ENCODE measurements at places on chromosomes 6 and 20.

- DNase-seq = no peak
These were observed 177.4 kb upstream of the RREB1 start for GRCh38 chr6:6930223-6930880.

- DNase-seq = no peak
These were observed 62.1 kb upstream of the RIPOR2 start for GRCh38 chr6:24997905-24998304.

DNA sequence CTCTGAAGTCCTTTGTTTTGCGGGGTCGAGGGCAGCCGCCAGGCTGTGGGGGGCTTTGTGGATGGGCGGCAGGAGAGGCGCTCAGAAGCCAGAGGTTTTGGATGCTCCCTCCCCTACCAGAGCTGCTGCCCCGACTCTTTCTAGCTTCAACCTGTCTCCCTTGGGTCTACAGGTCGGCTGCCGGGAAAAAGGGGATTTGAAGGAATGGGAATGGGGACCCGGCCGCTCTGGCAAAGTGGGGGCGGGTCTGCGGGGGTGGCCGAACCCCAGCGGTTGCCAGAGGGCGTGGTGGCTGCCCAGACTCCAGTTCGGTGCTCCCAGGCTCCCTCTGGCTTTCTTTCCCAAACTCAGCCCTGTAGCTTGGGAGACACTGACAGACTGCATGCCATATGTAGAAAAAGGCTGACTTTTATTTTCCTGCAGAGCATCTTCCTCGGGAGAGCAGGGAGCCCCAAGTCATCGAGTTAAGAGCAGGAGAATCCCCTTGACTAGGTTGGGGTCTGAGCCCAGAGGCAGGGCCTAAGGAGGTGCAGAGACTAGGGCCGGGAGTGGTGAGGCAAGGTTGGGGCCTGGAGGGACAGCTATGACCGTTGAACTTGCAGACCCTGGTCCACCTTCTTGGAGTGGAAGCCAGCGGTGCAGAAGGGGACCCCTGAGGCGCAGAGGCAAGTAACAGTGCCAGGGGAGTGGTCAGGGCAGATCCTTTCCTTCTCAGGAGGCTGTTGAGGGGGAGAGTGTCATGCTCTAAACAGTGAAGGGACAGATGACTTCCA, 1.4 kb upstream of the PPP1R18 start:
- no peak for DNase-seq

GRCh38 chr6:85078058-85078457, 313.7 kb upstream of the TBX18 start:
- peak; percentile 67 for DNase-seq

DNA sequence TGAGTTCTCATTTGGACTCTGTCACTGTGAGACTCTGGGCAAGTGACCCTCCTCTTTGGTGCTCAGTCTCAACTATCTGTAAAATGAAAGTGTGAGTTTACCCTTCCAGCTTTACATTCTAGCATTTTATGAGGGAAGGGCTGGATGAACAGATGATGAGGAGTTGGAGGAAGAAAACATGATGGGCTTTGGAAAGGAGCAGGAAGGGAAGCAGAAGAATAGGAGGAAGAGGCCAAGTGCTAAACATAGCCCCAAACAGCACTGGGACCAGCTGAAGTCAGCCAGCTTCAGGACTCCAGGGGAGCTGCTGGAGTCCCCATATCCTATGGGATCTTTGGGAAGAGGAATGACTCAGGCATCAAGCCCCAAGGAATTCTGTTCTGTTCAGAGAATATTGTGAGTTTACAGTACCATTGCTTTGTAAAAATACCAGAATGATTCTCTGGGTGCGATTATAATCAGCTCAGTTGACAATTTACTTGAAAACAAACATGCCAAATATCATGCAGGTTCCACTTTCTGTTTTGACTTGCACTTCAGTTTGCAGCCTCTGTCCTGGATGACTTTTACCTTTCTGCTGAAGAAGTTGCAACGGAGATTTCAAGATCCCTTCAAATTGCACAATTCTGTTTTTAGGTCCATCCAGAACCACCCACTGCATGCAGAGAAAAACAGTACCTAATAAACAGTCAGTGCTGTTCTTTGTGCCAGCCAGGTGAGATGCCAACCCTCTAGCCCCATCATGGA, 3.2 kb downstream of the CD40 start:
- no peak for DNase-seq

- DNase-seq = no peak
These were observed 116.2 kb downstream of the TNFAIP3 start for GRCh38 chr6:137983269-137983668.

DNA sequence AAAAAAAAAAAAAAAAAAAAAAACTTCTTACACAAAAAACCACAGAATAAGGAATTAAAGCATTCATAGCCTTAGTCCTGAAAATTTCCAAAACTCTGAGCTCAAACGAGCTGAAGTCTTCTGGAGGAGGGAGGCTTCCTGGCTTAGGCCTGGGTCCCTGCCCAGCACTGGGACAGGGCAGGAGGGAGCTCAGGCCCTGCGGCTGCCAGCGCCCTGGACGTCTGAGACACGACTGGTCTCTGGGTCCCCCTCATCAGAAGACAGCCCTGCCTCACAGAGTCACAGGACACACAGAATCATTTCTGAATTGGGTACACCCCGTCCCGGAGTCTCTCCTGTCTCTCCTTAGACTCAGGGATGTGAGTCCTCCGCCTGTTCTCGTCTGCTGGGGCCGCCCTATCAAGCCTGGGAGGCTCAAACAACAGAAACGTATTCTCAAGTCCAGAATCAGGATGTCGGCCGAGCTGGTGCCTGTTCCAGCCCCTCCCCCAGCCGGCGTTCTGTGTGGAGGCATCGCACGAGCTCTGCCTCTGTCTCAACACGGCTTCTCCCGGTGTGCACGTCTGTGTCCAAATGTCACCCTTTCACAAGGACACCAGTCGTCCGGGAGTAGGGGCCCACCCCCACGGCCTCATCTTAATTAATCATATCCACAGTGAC, 39.4 kb downstream of the ZBTB46 start:
- DNase-seq = no peak

- DNase-seq = no peak
These were observed 29.8 kb downstream of the C6orf89 start for GRCh38 chr6:36915599-36915998.

GRCh38 chr6:17845598-17845997, 138.9 kb upstream of the NUP153 start:
- no peak for DNase-seq

GRCh38 chr6:157621406-157621805, 201.6 kb upstream of the SNX9 start:
- DNase-seq = no peak

- DNase-seq = no peak
These were observed 25.5 kb downstream of the NPEPL1 start for GRCh38 chr20:58718121-58718563.

DNA sequence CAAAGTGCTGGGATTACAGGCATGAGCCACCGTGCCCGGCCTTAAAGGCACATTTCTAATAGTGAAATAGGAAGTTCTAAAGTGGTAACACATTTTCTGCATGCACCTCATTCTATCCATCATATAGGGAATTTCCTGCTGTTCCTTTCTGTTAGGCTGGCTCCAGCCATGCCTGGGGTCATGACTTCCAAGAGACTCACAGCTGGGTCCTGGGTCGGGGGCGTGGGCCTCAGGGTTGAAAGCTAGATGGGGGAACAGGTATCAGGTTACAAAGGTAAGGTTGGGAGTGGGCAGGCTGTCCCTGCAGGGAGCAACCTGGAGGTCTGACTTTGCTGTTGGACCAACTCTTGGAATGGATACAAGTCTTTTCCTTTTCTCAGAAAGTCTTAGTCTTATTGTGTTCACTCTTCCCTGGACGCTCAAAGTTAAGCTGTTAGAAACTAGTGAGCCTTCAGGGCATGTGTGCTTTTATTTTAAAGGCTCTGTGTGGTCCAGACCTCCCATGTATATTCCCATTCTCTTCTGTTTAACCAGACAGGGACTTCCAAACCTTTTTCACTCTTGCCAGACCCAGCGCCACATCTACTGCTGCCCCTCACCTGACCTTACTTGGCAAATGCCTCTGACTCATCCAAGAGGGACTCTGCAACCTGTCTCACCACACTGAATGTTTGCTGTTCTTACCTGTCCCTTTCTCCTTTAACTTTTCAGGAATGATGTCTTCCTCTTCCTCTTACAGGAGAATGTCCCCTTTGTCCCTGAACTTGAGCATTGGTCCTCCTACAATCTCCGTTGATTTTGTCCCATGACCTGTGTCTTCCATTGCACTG, 64.4 kb downstream of the TMEM170B start:
- no peak for DNase-seq

- DNase-seq = no peak
These were observed 16.1 kb upstream of the SAMHD1 start for GRCh38 chr20:36967636-36968035.

DNA sequence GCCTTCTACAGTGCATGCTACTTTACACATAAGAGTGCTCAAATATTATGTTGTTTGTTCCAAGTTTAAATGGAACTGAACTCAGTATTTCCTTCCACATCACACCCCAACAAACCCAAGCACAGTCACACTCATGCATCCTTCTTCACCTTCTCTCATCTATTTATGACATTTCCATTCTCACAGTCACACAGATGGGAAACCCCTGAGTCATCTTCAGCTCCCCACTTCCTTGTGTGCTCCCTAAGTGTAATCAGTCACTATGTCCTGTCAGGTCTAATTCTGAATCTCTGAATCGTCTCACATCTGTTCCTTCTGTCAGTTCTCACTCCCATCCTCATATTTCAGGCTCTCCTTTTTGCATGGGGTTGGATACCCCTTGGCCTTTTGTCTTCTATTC, 96.0 kb downstream of the RIMS1 start:
- DNase-seq = no peak

GRCh38 chr20:23436681-23437080, 2.8 kb upstream of the CSTL1 start:
- no peak for DNase-seq

- no peak for DNase-seq
These were observed 88.1 kb downstream of the ATXN1 start for GRCh38 chr6:16673011-16673797.

- no peak for DNase-seq
These were observed 36.4 kb upstream of the SLC35F1 start for GRCh38 chr6:117870486-117871242.

Measured in amniotic stem cell (primary cell).